ENCODE measurements at places on chromosomes 13 and 19. TPM values are rescaled to one million over a fixed set of nuclear protein-coding genes. Genes with fewer than 3 reads are reported as not detected.

The ACP5 gene
- 17.2 TPM for polyA plus RNA-seq

The BIVM gene
- polyA plus RNA-seq: 44.2 TPM

The HDGFL2 gene
- 58.9 TPM for polyA plus RNA-seq

The EDDM13 gene
- 1.9 TPM for polyA plus RNA-seq

DNA sequence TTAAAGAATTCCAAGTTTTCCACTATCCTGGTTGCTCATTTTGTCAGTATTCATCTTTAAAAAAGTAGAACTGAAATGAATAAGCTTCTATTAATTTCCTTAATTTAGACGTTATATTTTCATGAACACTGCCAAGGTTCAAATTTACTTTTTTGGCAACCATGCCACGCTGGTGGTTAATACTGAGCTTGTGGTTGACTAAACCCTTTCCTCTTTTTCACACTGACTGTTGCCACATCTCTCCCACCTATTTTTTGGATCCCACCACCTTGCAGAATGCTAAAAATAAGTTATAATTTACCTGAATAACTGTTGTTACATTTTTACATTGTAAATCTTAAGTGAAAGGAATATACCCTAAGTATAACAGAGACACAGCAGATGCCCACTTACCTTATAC lies 45.0 kb downstream of the FLT3 start:
- DNase-seq: no peak

GRCh38 chr13:77338961-77339401 lies 12.1 kb upstream of the MYCBP2 start:
- DNase-seq: no peak

- no peak for DNase-seq
Measured at GRCh38 chr13:61123538-61124289, 291.9 kb downstream of the PCDH20 start.

- DNase-seq: no peak
Measured at GRCh38 chr13:79810669-79811068, 329.7 kb downstream of the NDFIP2 start.

- DNase-seq: no peak
Measured at GRCh38 chr13:109384491-109385241, 401.7 kb downstream of the IRS2 start.

GRCh38 chr19:2494084-2494446 lies 18.1 kb downstream of the GADD45B start:
- DNase-seq: no peak

DNA sequence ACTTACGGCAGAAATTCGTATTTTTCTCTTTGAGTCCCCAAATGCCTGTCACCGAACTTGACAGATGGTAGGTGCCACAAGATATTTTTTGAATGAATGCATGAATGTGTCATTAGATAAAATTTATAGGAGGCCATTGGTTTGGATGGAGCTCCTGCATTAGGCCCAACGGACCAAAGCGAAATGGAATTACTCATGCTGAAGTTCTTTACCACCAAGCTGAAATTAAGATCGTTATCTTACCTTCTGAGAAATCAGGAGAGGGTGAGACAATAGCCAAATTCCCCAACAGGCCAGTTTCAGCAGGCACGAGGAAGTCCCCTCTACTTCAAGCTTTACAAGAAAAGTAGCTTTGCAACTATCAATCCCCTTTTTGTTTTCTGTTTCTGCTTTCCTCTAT lies 452.5 kb upstream of the ARGLU1 start:
- no peak for DNase-seq

DNA sequence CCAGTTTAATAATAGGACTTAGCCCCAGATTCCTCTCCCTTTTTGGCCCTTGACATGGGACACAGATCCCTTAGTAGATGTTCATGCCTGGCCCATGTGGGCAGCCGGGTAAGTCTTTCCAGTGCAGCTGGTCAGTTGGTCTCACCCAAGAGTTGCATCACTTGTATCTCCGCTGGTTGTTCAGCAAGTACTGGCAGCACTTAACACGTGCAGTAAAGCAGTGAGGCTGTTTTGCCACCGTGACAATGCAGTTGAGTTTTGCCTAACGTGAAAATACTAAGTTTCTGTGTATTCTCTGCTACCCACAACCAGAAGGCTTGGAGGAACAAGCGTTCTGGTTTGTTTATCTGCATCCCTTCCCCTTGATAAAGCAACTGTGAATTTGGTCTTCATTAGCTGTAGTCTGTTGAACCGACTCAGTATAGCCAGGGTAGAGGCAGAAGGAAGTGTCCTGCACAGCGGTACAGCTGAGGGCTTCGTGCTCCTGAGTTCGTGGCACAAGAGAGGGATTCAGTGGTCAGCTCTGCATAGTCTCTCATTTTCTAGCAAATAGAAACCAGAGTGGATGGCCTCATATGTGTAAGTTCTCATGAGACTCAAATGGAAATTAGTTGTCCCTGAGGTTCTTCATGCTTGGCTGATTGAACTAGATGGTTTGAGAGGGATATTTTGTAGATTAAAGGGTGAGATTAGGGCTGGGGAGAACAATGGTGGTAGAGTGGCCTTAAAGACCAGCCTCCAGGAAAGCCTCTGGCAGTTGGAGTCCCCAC lies 50.3 kb downstream of the ARHGEF7 start:
- DNase-seq: no peak

- DNase-seq: no peak
Measured at GRCh38 chr13:66821551-66821950, 408.6 kb downstream of the PCDH9 start.

- no peak for DNase-seq
Measured at GRCh38 chr19:42286349-42287016, 15.4 kb upstream of the PRR19 start.

GRCh38 chr13:78753435-78753834 lies 94.5 kb upstream of the OBI1 start:
- DNase-seq: no peak

DNA sequence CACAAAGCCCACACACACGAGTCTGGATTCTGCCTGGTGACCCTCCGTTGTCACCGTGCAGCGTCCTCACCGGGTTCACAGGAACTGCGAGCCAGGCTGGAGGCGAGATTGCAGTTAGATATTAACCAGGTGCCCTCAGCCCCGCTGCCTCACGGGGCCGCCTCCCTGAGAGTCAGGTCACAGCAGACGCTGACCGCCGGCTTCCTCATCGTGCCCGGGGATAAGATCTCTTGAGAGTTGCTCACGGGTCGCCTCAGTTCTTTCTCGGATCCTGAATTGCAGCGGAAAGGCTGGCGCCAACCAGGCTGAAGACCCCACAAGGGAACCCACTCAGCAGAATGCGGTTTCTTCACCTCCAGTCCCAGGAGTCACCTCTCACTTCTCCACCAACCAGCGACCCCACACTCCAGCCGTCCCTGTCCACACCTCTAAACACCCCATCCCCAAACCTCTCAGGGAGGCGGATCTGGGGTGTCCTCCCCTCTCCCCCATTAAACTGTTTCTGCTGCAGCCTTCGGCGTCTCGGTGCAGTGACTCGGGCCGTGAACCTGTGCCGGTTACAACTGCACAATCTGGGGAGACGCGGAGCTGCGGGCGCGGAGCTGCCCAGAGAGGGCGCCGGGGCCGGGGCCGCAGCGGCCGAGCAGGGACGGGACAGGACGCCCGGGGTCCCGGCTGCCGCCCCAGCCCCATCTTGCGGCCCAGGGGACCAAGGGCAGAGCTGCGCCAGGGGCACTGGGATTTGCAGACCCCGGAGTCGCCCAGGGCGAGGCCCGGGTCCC lies 591 bp downstream of the ZNF823 start:
- peak; percentile 18 for DNase-seq

DNA sequence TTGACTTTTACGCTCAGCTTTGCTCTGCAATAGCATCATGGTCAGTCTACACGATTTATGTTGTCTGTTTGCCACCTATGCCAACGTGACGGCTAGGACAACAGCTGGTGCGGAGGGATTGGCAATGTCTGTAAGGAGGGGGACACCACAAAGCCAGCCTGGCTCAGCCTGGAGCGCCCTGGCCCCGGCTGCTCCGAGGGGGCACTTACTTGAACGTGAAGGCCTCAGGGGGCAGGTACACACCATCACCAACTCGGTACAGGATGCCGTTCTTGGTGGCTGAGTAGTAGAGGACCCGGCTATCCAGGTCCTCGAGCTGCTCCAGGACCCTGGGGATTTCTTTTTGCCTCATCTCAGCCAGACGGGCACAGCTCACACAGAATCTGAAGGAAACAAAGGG lies 26.4 kb upstream of the EIF3G start:
- DNase-seq: no peak

- no peak for DNase-seq
Measured at GRCh38 chr13:93201992-93202558, 24.5 kb upstream of the GPC6 start.

All from right renal cortex interstitium (tissue), 3 donors.